ENCODE measurements at places on chromosomes 11 and 22. TPM values are rescaled to one million over a fixed set of nuclear protein-coding genes. Genes with fewer than 3 reads are reported as not detected.

FRMD8 gene
- 49.5 TPM for total RNA-seq

TBX1 gene
- total RNA-seq: not detected

DNA sequence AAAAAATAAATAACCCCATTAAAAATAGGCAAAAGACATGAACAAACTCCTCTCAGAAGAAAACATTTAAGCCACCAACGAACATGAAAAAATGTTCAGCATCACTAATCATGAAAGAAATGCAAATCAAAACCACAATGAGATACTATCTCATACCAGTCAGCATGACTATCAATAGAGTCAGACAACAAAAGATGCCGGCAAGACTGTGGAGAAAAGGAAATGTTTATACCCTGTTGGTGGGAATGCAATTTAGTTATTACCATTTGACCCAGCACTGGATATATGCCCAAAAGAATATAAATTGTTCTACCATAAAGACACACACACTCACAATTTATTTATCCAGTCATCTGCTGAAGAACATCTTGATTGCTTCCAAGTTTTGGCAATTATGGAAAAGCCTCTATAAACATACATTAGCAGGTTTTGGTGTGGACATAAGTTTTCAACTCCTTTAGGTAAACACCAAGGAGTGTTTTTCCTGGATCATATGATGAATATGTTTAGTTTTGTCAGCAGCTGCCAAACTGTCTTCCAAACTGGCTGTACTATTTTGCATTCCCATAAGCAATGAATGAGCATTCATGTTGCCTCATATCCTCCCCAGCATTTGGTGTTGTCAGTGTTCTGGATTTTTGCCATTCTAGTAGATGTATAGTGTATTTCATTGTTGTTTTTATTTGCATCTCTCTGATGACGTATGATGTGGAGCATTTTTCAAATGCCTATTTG, 28.0 kb downstream of the OR8D1 start:
- peaks cover 2% of the 10 kb centered on the region for H3K27me3 ChIP-seq
- H3K4me3 ChIP-seq: no peak overlapping the region
- no peaks in the 10 kb centered on the region for H3K36me3 ChIP-seq
- DNase-seq: no peak
- no peaks in the 10 kb centered on the region for H3K4me1 ChIP-seq

DNA sequence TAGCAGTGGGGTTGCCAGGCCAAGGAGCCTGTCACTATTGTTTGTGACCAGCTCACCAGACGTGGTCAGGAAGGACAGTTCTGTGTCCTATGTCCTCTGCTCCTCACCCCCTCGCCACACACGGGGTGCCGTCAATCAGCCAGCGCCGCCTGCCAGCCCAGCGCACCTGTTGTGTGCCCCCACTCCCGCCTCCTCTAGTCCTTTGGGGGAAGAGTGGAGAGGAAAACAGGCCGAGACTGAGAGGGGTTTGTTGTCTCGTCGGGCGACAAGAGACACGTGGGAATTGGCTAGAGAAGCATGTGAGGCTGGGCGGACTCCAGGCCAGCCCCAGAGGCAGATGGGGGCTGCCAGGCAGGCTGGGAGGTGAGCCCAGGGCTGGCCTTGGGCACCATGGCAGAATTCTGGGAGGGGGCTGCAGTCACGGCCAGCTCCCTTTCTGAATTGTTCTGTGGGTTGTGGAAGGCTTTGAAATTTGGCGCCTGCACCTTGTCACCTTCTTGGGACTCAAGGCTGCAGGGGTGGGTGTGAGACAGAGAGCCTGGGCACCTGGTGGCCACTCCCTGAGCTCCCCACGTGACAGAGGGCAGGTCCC, 3.1 kb upstream of the KCNQ1OT1 start:
- no peak overlapping the region for H3K27ac ChIP-seq
- no peak for DNase-seq
- H3K36me3 ChIP-seq: peaks cover 9% of the 10 kb centered on the region
- peaks cover 5% of the 10 kb centered on the region for H3K27me3 ChIP-seq

DNA sequence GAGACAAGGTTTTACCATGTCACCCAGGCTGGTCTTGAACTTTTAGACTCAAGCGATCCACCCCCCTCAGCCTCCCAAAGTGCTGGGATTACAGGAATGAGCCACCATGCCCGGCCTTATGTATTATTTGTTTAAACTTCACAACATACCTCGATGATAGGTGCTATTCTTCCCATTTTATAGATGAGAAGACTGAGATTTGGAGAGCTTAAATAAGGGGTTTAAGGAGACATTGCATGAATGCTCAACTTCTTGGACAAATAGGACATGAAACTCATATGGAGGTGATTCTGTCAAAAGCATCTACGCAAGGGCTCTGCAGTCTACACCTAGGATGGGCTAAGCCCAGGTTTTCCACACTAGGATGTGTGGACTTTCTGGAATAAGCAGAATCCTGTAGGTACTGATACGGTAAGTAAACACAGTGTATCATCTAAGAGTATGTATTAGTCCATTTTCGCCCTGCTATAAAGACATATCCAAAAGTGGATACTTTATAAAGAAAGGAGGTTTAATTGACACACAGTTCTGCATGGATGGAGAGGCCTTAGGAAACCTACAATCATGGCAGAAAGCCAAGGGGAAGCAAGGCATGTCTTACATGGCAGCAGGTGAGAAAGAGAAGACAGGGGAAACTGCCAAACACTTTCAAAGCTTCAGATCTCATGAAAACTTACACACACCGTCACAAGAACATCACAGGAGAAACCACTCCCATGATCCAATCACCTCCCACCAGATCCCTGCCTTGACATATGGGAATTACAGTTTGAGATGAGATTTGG, 62.8 kb upstream of the CAPRIN1 start:
- H3K27me3 ChIP-seq: peaks cover 7% of the 10 kb centered on the region
- H3K4me3 ChIP-seq: no peak overlapping the region
- H3K27ac ChIP-seq: no peak overlapping the region

- H3K27me3 ChIP-seq: peaks cover 3% of the 10 kb centered on the region
- H3K4me3 ChIP-seq: no peak overlapping the region
- no peak overlapping the region for H3K27ac ChIP-seq
- no peak for DNase-seq
- peaks cover 10% of the 10 kb centered on the region for H3K4me1 ChIP-seq
Measured at GRCh38 chr11:86124251-86125233, 55.7 kb upstream of the PICALM start.

DNA sequence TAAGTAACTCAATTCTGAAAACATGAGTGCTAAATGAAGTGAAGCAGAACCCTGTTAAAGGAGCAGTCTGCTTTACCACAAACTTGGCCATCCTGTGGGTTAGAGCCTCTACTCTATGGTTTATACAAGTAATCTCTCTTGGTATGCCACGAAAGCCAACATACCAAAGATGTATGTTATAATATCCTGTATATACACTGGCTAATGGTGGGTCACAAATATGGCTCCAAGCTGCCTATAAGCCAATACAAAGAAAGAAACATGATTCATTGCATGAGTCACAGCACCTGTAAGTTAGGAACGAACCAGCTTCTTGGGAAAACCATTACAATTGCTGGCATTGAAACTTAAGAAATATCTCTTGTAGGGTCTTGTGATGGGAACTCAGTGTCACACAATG, 16.1 kb downstream of the XRRA1 start:
- H3K27me3 ChIP-seq: no peaks in the 10 kb centered on the region
- peaks cover 17% of the 10 kb centered on the region for H3K4me1 ChIP-seq
- DNase-seq: peak; percentile 27
- H3K36me3 ChIP-seq: peaks cover 20% of the 10 kb centered on the region
- no peak overlapping the region for H3K27ac ChIP-seq

DNA sequence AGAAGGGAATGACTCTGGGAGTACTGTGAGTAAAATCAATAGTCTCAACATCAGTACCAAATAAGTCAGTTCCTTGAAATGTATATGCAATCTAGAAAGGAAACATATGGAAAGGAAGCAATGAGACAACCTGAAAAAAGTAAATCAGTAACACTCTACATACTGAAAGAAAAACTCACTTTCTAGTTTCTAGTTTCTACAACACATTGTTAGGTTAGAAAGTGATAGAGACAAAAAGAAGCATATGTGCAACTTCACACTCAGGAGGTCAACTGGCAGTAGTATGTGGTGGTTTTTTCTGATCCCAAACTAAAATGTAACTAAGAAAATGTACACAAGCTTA, 156.5 kb upstream of the SOX6 start:
- no peak for DNase-seq
- H3K36me3 ChIP-seq: no peaks in the 10 kb centered on the region
- no peak overlapping the region for H3K27ac ChIP-seq
- H3K27me3 ChIP-seq: no peaks in the 10 kb centered on the region
- H3K4me3 ChIP-seq: no peak overlapping the region

GRCh38 chr11:61828629-61829407, 718 bp downstream of the FADS2 start:
- peaks cover 51% of the 10 kb centered on the region for H3K4me1 ChIP-seq
- DNase-seq: peak; percentile 55
- H3K4me3 ChIP-seq: peak overlapping the region; percentile 85
- H3K36me3 ChIP-seq: peaks cover 13% of the 10 kb centered on the region

All from activated CD4-positive, alpha-beta T cell treated with anti-CD3 and anti-CD28 coated beads, Interleukin-2, amount 10 ng/mL, durations not matched to agents 7 days and 5 days (primary cell).